PC-3 (cell line): ENCODE measurements at places on chromosomes 7 and 10. TPM values are rescaled to one million over a fixed set of nuclear protein-coding genes. Genes with fewer than 3 reads are reported as not detected.

Gene RELN
- total RNA-seq = 8.0 and 15.8 TPM in 2 replicates

Gene MKLN1
- 15.3 and 16.3 TPM in 2 replicates for total RNA-seq

Gene PRLHR
- not detected in 2 replicates for total RNA-seq

Gene INMT
- not detected in 2 replicates for total RNA-seq

Gene CALCR
- not detected in 2 replicates for total RNA-seq

Gene NXPH1
- total RNA-seq = not detected in 2 replicates
